ENCODE measurements at places on chromosomes 5 and 9.

DNA sequence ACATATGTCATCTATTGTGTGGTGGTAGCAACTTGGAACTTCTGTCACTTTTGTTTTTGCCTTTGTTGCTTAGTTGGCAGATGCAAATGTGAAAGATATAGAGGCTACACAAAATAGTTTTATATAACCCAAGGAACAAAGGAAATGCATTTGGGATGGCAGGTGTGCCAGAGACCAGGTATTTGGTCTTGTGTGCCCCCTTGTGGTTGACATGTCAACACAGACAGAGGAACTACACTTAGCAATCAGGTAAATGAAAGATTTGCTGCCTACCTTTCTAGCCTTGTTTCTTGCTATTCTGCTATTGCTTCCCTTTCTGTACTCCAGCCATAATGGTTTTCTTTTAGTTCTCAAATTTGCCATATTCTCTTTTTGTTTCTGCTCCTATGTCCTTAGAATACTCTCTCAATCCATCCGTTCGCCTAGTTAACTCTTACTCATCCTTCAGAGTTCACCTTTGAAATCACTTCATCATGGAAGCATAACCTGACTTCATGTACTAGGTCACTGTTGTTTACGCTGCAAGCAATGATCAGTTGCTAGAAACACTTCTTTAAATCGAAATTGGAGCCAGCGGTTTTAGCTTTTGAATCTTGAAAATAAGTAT, 119.5 kb downstream of the TRPM3 start:
- DNase-seq, result peak; percentile 33

GRCh38 chr5:134019636-134020035, 14.9 kb upstream of the VDAC1 start:
- DNase-seq, result no peak

- no peak for DNase-seq
Measured at GRCh38 chr5:179733772-179734126, 1.1 kb downstream of the MAML1 start.

GRCh38 chr9:127393645-127394044, 3.3 kb upstream of the SLC2A8 start:
- DNase-seq, result no peak

- no peak for DNase-seq
Measured at GRCh38 chr9:130971294-130971849, 32.3 kb upstream of the FIBCD1 start.

GRCh38 chr9:110671849-110672248, 3.3 kb downstream of the MUSK start:
- no peak for DNase-seq

GRCh38 chr5:118637947-118638670, 350.2 kb downstream of the DTWD2 start:
- DNase-seq, result no peak

DNA sequence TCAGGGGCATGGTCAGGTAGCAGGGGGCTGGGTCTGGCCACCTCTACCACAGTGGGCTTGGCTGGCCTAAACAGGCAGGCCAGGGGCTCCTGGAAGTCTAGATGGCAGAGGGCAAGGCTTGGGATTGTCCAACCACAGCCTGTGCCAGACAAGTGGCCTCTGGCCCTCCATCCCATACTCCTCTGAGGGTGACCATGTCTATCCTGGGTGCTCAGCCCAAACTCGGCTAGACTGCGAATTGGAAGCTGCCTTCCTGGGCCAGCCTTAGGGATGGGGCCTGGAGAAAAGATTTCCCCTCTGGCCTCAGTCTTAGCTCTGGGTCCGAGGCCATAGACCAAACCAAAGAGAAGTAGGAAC, 110.5 kb downstream of the PHF2 start:
- DNase-seq, result no peak

- DNase-seq, result no peak
Measured at GRCh38 chr5:31464081-31464480, 67.8 kb downstream of the DROSHA start.

- no peak for DNase-seq
Measured at GRCh38 chr9:111038331-111039230, at the start of gene LPAR1. LPAR1 (minus strand) TSS chr9:111038470; CDS start chr9:110972117, 66,353 bp downstream.
